ENCODE measurements at places on chromosomes 1 and 21. TPM values are rescaled to one million over a fixed set of nuclear protein-coding genes. Genes with fewer than 3 reads are reported as not detected.
A peak's percentile ranks its signal among the peaks of the same experiment; 100 is the strongest.

The SPATA21 gene
- not detected for total RNA-seq

The LAD1 gene
- total RNA-seq, result not detected

The VCAM1 gene
- total RNA-seq, result 2.9 TPM

The CHI3L1 gene
- total RNA-seq, result under 0.01 TPM

The ATP13A2 gene
- 55.6 TPM for total RNA-seq

The LDLRAD1 gene
- total RNA-seq, result not detected

The TRIM58 gene
- 0.25 TPM for total RNA-seq

DNA sequence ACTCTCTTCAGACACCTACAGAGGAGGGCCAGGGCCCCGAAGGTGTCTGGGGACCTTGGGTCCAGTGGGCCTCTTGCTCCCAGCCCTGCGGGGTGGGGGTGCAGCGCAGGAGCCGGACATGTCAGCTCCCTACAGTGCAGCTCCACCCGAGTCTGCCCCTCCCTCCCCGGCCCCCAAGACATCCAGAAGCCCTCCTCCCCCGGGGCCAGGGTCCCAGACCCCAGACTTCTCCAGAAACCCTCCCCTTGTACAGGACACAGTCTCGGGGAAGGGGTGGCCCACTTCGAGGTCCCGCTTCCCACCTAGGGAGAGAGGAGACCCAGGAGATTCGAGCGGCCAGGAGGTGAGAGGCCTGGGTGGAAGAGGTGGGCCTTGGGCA, 3.7 kb downstream of the ADAMTSL4 start:
- no peak for DNase-seq

GRCh38 chr1:22915231-22915630, 57.4 kb downstream of the LACTBL1 start:
- DNase-seq, result no peak

DNA sequence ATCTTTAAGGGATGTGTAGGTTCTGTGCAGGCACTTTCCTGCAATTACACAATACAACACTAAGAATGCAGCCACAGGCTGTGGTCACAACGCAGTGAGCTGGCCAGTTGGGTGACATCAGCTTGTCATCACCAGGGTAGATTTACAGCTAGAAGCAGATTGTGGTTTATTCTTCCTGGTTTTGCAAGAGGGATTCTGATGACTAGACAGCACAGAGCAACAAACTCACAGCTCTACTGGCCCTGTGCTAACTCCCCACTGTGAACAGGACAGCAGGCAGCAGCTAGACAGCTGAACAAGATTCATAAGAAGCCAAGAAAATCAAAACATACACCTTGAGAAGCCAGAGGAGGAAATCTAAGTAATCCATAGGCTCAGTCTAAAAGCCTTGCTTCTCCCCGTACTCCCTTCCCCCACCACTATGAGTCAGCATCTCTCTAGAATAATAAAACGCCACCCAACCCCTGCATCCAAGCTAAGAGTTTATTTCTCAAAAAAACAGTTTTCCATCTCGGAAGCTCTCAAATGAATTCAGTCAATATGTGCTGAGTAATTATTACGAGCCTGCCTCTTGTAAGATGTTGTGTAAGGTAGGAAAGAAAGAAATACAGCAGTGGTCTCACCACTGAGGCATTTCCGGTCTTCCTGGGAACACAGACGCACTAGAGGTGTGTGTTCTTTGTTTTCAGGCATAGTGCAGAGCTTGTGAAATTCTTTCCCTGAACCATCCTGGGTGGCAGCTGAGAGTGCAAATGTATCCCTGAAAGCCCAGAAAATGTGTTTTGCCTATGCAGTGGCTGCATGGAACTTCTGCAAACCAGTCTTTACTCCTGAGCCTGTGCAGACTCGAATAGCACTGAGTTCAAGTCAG, 162.8 kb downstream of the NTPCR start:
- DNase-seq, result peak; percentile 83

DNA sequence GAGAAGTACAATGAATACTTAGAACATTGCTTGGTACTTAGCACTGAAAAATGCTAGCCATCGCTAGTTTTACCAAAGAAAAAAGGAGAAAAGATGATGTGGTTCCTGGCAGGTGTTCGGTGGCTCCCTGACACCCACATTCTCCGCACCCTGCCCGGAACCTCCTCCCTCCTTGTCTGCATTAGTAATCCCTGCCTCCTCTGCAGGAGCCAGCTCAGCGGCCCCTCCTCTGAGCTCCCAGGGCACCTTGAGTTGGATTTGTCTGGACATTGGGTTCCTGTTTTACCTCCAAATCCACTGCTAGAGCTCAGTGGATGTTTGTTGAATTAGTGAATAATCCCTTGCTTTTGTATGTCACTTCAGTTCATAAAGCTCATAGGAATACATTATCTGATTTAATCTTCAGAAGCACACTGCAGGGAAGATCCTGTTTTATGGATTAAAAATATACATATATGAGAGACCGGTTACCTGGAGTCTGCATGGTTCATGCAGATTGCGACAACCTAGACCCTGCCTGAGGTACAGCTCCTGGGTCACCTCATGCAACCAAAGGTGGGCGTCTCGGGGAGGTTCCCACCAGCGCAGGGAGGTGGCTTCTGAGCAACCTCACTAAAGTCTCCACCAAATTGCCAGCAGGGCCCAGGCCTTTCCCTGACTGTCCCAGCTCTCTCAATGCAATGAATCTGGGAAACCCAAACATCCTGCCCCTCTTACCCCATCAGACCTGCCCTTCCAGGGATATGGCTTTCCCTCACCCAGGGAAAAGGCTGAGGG, 24.2 kb downstream of the PCAT6 start:
- no peak for DNase-seq

DNA sequence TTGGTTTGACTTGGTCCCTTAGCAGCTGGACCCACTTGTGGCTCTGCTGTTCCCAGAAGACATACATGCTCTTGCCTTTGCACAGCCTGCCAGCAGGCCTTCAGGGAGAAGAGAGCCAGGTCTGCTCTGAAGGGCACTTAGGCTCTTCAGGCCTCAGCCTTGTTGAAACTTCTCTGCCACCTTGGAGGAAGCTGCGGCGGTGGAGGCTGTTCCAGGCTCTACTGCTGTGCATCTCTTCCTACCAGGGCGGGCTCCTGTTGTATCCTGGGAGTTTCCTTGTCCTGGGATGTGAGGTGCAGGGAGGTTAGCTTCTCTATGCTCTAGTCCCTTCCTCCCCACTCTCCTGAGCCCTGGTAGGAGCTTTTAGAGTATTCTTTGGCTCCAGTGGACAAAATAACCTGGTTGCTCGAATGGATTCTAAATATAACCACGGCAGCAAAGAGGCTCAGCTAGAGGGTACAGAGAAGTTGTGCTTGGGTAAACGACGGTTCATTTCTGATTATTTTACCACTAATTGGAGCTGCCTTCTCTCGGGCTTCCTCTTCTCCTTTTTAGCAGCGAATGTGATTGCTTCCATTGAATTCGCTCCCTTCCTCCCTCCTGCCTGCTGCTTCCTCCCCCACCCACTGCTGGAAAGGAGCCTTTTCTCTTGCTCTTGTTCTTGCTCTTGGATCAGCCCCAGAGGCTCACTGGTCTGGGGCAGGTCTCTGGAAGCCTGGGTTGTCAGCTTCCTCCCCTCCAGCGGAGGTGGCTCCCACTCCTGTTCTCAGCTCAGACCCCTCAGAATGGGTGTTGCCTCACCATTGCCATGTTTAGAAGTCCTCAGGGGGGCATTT, 126.6 kb upstream of the CACNA1E start:
- DNase-seq, result no peak

DNA sequence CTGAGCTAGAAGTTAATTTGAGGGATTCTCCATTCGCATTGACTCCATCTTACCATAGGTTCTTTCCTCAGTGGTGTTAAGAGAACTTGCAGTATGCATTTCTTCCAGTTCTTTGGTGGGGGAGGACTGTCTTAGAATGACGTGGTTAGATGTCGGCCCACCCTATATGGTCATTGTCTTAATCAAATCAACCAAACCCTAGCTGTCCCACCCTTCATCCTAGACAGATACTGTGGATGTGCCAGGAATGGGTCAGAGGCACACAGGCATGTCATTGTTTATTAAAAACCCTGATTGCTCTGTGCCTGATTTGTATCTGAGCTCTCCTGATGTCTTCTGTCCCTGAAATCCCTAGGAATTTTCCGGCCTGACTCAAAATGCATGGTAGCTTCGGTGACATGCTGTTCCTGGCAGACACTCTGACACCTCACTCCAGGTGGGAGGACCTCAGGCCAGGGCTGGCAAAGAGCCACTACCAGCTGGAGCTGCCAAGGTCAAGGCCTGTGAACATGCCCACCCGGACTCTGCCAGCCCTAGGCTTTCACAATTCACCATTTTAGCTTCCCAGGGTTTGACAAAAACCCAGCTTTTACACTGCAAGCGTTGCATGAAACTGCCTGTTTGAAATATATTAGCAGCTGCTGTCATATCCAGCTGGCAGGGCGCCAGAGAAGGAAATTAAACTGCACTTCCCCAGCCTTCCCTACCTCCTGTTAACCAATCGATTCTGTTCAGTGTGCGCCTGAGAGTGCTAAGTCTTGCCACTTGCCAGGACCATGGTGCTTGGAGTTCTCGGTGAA, 134.0 kb downstream of the FAM78B start:
- no peak for DNase-seq

DNA sequence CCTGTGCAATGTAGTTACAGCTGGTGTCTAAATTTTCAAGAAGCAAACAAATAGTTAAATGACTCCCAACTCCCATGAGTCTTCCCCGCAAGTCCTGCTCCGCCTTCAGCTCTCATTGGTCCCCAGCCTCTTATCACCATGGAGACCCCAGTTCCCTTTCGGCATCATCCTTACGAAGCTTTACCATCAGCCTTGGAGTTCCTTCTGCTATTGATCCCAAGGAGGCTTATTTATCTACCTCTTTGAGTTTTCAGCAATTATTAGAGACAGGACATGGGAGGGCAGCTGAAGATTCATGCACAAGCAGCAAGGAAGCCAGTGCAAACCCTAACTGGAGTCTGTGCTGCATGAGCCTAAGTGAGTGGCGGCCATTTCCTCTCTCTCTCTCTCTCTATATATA, 12.3 kb downstream of the KCNA2 start:
- no peak for DNase-seq

GRCh38 chr1:20555025-20555757, 2.8 kb downstream of the FAM43B start:
- DNase-seq, result no peak

- DNase-seq, result no peak
Observed at GRCh38 chr1:63143482-63143881, 178.9 kb upstream of the FOXD3 start.

GRCh38 chr1:153617663-153618062, 1.5 kb upstream of the S100A14 start:
- no peak for DNase-seq

DNA sequence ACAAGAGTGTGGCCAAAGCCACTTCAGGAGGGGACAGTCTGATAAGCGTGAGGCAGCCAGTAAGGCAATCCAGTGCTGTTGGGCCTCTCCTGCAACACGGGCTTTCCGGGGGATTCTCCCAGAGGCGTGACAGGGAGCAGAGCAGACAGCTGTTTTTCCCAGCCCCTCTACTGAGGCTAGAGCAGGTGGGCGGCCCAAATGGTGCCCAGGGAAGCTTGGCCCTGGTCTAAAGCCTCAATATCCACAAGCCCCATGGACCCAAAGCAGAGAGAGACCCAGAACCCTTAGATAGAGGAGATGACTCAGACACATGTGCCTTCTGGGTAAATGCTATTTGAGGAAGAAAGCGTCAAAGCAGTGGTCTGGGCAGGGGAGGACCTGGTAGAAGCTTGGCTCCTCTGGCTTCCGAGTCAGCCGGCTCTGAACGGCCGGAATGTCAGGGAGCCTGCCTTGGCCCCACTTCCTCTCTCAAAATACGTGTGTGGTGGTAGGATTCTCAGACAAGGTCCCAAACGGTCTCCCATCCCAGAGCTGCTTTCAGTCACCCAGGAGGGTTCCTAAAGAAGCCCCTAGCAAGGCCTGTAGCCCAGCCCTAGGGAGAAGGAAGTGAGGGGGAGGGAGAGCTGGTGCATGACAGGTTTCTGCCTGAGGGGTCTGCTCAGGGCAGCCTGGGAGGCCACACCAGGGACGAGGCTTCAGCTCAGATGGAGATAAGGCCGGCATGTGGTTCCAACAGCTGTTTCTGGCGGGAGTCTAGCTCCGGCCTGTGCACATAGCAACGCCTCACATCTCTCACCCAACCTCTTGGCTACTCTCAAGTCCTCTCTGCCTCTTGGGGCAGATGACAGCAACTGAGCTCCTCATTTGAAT, 28.8 kb downstream of the PIK3C2B start:
- DNase-seq, result no peak

DNA sequence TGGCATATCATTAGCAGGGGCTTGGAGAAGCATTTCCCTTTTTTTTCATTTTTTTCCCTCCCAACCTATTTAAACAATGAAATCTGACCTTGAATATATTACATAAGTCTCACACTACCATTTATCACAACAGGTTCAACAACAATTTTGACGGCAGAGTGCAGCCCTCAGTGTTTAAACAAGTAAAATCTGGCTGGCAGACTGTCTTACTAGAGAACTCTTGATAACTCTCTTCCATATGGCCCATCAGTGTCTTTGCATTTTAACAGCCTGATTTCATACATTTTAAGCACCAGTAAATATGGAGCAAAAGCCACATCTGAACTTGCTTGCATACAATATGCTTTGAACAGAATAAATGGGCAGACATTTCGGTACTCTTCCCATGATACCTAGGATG, 213.0 kb downstream of the KCTD3 start:
- DNase-seq, result no peak

DNA sequence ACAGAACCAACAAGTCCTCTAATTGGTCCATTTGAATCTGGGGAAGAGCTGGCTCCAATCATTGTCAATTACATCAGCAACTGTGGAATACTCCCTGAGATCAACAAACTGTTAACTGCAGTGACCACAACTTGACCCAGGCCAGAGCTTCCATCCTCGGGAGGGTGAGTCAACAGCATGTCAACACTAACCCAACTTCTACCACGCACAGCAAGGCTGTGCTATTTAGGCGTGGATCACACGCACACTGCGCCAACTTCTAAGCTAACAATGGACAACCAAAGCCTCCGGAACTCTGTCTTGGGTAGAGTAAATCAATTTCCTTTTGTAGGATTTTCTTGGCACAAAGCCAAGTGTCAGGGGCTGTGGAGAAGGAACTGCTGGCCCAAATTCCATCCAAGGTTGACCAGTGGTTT, 30.4 kb downstream of the APP start:
- peak; percentile 77 for DNase-seq

DNA sequence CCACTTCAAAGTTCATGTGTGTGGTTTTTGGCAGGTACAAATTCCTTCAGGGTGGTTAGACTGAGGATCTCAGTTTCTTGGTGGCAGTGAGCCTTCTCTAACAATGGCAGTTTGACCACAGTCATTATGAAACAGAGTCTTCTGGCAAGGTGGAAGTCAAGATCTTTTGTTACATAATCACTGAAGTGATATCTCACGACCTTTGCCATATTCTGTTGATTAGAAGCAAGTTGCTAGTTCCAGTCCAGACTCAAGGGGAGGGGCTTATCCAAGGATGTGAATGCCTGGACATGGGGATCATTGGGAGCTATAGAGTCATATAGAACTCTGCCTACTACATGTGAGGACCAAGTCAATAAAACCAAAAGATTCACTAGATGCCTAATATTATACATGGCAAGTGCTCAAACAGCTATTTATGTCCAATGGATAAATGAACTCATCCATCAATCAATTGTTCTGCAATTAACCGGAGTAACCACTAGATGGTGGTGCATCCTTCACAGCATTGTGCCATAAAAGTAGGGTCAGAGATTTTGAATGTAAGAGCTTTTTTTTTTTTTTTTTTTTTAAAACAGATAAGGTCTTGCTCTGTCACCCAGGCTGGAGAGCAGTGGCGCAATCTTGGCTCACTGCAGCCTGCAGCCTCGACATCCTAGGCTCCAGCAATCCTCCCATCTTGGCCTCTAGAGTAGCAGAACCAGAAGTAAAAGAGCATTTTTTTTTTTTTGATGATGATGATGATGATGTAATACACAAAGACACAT, 131.9 kb downstream of the CRB1 start:
- DNase-seq, result peak; percentile 21
